Epithelial cell of proximal tubule (primary cell): ENCODE measurements at places on chromosomes 5 and 9.

DNA sequence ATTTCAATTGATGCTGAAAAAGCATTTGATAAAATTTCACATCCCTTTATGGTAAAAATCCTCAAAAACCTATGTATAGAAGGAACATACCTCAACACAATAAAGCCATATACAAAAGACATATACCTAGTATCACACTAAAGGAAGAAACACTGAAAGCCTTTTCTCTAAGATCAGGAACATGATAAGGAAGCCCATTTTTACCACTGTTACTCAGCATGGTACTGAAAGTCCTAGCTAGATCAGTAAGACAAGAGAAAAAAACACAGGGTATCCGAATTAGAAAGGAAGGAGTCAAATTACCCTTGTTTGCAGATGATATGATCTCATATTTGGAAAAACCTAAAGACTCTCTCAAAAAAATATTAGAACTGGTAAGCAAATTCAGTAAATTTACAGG is 350.2 kb upstream of the PDE4D start:
- DNase-seq: no peak

DNA sequence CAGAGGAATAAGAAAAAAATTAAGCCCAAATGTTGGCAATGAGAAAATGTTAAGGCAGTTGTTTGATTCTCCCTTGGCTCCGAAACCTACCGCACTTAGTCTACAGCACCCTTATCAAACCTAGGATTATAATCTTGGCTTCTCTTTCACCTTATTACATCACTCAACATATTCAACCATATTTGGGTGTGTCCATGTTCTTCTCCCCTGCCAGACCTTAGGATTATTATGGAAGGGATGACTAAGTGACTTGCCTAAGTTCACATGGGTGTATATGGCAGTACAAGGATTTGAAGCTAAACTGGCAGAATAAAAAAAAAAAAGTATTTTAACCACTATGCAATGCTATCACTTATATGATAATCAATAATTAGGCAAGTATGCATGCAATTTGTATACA is 76.4 kb downstream of the PLK2 start:
- no peak for DNase-seq

DNA sequence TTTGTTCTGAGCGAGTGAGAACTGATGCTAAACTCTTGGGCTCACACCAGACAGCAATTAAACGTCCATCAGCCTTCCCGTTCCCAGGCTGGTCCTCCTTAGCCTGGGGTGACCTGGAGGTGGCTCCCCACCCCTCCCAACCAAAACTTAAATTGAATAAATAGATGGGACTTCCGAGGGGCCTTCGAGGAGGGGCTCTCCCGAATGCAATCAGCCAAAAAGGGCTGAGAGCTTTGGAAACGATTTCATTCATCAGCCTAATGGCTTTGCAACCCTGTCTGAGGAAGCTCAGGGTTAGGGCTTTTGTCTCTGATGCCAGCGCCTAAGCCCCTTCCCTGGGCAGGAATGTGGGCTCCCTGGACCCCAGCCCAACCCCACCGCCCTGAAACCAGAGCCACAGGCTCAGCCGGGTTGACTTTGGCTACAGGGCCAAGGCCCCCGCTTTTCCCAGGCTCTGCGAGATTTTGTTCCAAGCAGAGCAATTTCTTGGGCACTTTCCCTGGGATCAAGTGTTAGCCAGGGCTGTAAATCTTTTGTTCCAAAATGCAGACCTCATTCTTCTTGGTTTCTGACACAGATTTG is 29.2 kb downstream of the LHX3 start:
- DNase-seq: no peak

- DNase-seq: no peak
Measured at GRCh38 chr9:4755026-4755609, 14.1 kb upstream of the AK3 start.

- DNase-seq: no peak
Measured at GRCh38 chr5:67206461-67206860, 9.9 kb upstream of the CD180 start.

- DNase-seq: no peak
Measured at GRCh38 chr5:160626322-160626721, 204.7 kb downstream of the PTTG1 start.

DNA sequence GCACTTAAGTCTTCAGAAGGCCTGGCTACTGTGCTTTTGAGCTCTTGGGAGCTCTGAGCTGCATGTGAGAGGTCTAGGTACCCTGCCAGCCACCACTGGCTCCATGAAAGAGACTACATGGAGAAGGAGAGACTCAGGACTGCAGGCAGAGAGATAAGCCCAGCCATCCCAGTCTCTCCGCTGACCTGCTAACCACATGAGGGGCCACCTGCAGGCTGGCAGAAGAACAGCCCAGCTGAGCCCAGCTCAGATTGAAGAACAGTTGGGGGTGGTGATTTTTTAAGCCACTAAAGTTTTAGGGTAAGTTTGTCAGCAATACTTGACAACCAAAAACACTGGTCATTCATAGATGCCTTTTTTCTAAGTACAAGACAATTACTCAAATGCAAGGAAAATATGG is 205.0 kb upstream of the PRDM9 start:
- no peak for DNase-seq

GRCh38 chr9:132404228-132404881 is 2.3 kb downstream of the TTF1 start:
- DNase-seq: no peak

- no peak for DNase-seq
Measured at GRCh38 chr5:154945695-154946301, 4.9 kb downstream of the MRPL22 start.

DNA sequence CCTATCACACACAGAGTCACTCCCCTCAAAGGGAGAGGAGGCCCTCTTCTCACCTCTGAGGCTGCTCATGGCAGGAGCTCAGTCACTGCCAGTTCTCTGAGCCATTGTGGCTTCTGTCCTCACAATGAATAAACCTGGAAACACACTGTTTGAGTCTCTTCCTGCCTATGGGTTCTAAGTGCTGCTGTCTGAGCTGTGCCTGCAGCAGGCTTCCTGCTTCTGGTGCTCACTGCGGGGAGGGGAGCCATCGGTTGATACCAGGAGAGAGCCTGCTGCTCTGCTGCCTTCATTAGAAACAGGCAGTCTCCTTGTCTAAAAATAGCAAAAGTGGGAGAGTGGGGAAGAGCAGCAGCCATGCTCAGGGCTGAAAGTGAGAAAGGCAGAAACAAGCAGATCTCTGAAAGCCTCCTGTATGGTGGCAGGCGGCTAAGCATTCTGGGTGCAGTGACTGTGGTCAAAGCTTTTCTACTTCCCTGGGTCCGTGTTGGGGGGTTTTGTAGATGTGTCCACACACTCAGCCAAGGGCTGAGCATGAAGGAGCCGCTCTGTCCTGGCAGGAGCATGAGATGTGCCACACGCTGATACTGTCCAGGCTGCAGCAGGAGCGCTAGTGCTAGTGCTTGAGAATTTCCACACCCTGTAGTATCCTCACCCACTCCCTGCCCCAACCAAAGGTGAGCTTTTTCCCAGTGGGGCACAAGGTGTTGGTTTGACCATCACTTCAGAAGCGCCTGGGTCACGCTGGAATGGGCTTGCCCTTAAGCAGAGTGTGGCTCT is 34.2 kb downstream of the PRKACG start:
- no peak for DNase-seq

- no peak for DNase-seq
Measured at GRCh38 chr5:149932445-149933350, 11.9 kb downstream of the PDE6A start.

- DNase-seq: no peak
Measured at GRCh38 chr5:72692651-72693442, 123.6 kb upstream of the TNPO1 start.

GRCh38 chr5:131389869-131390265 is 126.0 kb downstream of the CDC42SE2 start:
- DNase-seq: no peak

GRCh38 chr5:34691326-34691725 is 35.2 kb downstream of the RAI14 start:
- DNase-seq: no peak

- DNase-seq: no peak
Measured at GRCh38 chr5:175742290-175742994, 84.6 kb downstream of the HRH2 start.

- no peak for DNase-seq
Measured at GRCh38 chr5:1294206-1294834, 548 bp downstream of the TERT start.

DNA sequence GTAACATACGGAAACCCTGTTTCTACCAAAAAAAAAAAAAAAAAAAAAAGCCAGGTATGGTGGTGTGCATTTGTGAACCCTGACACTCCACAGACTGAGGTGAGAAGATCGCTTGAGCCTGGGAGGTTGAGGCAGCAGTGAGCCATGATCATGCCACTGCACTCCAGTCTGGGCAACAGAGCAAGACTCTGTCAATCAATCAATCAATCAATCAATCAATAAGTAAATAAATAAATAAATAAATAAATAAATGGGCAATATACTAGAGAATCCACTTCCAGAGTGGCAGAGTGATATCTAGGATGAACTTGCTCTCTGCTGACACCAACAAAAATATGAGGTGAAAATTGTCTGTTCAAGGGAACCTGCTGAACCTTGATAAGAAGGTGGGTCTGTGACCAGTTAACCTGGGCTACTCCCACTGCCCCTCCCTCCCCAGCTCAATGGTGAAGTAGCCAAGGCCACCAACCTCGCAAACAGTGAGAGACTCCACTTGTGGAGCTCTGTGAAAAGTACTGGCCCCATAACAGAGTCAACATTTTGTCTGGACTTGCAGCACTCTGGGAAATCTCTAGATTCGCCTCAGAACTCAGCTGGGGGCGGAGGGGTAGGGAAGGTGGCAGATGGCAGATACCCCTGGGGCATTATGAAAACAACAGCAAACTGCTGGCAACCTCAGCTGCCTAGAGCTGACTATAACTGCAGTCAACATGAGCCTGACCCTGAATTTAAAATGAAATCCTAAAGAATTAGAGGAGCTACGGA is 163.7 kb downstream of the ROR2 start:
- DNase-seq: no peak

- DNase-seq: no peak
Measured at GRCh38 chr9:113524468-113524867, 60.9 kb downstream of the RGS3 start.

GRCh38 chr9:120158221-120158620 is 421.7 kb downstream of the CDK5RAP2 start:
- DNase-seq: no peak

- DNase-seq: no peak
Measured at GRCh38 chr9:80049096-80049782, 477.5 kb downstream of the TLE4 start.

DNA sequence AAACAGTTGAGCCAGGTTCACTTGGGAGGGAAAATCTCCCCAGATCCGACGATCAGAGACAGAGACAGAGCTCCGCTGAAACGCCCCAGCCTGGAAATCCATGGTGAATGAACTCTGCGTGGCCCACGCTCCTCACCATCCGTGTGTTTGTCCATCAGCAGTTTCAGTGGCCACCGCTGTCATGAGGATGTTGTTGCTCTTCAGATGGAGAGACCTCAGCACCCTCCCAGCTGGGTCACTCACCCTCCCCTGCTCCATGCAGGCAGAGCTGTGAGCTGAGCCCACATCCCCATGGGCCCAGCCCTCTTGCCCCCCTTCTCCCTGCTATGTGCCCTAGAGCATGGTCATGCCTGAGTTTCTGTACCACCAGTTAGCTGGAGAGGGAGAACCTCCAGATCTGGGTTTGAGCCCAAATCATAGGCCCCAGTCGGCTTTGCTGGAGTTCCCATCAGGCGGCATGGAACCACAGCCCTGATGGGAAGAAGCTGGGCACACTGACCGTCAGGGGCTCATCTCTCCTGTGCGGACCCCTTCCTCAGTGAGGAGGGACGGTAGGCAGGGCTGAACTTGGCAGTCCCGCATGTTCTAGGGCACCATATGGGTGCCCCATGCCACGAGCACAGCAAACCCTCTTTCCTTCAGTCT is 154.4 kb upstream of the COL5A1 start:
- no peak for DNase-seq

DNA sequence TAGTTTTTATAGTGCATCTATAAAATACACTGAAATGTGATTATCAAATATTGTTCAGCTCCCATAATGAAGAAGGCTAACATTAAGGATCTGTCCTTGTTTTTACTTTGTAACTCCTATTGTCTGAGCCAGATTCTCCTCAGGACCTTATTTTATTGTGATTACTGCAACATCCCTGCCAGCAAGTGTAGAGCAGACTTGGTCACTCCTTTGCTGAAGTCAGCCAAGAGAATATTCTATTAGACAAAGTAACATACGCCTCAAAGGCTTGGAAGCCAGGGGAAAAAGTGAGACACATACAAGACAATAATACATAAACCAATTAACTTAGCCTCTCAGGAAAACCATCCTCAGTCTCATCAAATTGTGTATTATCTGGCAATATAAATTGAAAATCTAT is 269.6 kb downstream of the ARL15 start:
- DNase-seq: no peak

DNA sequence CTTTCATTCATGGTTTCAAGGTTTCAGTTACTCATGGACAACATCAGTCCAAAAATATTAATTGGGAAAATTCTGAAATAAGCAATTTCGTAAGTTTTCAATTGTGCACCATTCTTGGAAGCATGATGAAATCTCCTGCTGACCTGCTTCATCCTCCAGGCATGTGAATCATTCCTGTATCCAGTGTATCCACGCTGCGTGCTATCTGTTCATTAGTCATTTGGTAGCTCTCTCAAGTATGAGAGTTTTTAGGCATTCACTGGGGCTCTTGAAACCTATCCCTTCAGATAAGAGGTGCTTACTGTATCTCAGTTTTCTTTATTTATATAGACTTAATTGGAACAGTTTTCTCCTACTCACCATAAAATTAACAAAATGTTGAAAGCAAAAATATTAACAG is 293.0 kb downstream of the CDH12 start:
- DNase-seq: no peak

DNA sequence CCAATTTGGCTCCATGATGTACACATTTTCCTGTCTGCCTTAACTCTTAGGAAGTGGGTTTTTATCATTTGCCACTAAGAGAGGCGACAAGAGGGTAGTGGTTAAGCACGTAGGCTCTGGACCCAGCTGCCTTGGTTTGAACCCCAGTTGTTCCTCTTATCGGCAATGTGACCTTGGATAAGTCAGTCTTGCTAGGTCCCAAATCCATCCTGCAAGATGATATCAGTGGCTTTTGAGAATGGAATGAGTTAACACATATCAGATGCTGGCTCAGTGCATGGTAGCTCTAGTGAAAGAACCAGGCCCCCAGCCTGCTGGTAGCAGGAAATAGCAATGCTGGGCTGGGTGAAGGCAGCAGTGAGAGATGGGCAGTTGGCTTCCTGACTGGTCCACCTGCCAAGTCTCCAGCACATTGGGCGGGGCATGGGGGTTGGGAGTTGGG is 72.5 kb downstream of the STK10 start:
- DNase-seq: no peak

DNA sequence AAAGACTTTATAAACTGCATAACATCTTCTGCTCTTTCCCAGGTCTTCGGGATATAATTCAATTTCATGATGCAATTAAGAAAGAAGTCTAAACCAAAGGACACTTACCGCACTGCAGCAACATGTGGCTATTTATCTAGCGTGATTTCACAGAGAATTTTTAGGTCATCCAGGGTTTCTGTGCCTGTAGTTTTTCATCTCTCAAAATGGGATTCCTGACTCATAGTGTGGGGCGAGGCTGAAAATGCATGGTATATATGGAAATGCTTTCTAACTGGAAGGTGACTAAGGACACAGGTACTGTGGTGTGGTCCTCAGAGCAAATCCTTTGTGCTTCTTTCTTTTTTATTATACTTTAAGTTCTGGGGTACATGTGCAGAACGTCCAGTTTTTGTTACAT is 557.7 kb upstream of the KLF4 start:
- DNase-seq: no peak

- no peak for DNase-seq
Measured at GRCh38 chr5:35309365-35310130, 79.3 kb upstream of the PRLR start.
